ENCODE measurements at places on chromosomes 4 and X. TPM values are rescaled to one million over a fixed set of nuclear protein-coding genes. Genes with fewer than 3 reads are reported as not detected.

DNA sequence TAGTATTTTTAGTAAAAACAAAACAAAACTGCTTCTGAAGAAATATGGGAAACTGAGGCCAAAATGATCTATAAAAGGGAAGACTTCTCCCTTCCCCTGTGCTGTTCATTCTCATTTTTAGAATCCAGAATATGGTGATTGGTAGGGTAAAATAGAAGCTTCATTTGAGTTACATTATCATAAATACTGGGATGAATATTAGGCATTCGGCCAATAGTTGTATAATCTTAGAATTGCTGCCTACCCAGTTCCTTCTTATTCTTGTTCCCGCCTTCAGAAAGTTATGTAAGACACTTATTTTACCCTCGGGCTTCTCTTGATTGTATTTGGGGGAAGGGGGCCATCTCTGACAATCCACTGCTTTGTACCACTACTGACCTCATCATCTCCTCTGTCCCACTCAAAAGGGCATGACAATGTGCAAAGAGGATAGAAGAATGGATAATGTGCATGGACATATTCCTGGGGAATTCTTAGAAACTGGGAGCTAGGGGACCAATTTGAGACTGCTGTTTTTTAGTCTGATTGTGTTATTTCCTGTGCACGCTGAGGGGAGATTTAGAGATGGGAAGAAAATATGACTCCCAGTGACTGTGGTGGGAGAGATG, 588 bp downstream of the ART3 start:
- no peak for DNase-seq
- H3K4me1 ChIP-seq, result no peaks in the 10 kb centered on the region
- no peaks in the 10 kb centered on the region for H3K27me3 ChIP-seq
- H3K4me3 ChIP-seq, result no peak overlapping the region
- H3K27ac ChIP-seq, result no peak overlapping the region
- H3K36me3 ChIP-seq, result no peaks in the 10 kb centered on the region

- no peaks in the 10 kb centered on the region for H3K4me1 ChIP-seq
- H3K27me3 ChIP-seq, result no peaks in the 10 kb centered on the region
- no peak overlapping the region for H3K4me3 ChIP-seq
- no peak for DNase-seq
Observed at GRCh38 chr4:141845901-141846300, 209.5 kb downstream of the IL15 start.

DNA sequence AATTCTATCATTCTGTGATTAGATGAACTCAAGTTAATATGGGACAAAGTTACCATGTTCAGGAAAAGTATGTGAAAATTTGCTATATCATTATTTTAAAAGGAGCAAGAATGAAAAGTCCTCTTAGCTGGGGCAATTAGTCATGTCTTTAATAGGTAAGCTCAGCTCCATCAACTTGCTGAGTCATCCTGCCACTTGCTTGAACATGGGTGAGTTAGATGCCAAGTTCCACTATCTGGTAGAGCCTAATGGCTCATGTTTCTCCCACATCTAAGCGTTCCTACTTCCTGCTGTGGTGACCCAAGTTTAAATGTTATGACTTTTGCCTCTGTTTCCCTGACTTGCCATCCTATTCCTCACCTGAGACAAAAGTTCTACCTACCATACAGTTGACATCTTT, 276.8 kb downstream of the ZNF674 start:
- no peak overlapping the region for H3K27ac ChIP-seq
- no peaks in the 10 kb centered on the region for H3K36me3 ChIP-seq
- no peak for DNase-seq
- no peaks in the 10 kb centered on the region for H3K27me3 ChIP-seq
- no peak overlapping the region for H3K4me3 ChIP-seq

- no peak overlapping the region for H3K27ac ChIP-seq
- H3K27me3 ChIP-seq, result no peaks in the 10 kb centered on the region
- no peaks in the 10 kb centered on the region for H3K36me3 ChIP-seq
Observed at GRCh38 chr4:188296331-188296730, 157.1 kb downstream of the TRIML1 start.

DNA sequence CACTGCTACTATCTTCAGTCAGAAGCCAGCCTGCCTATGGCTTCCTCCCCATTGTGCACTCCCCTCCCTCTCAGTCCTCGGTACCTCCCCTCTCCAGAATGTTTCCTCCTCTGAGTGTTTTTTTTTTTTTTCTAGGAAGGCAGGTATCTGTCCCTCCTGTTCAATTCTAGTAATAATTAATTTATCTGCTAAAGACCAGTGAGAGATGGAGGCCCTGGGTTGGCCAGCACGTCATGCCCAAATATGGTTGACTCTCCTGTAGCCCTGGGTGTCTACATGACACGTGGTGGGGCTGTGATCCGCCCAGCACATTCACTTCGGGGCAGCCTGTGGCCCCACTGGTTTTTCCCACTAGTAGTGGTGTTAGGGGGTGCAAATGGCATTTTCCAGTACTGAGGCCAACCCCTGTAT, 1.8 kb downstream of the FLNA start:
- H3K4me1 ChIP-seq, result peaks cover 37% of the 10 kb centered on the region
- H3K27ac ChIP-seq, result peak overlapping the region; percentile 86
- peak overlapping the region; percentile 66 for H3K4me3 ChIP-seq
- H3K27me3 ChIP-seq, result no peaks in the 10 kb centered on the region

DNA sequence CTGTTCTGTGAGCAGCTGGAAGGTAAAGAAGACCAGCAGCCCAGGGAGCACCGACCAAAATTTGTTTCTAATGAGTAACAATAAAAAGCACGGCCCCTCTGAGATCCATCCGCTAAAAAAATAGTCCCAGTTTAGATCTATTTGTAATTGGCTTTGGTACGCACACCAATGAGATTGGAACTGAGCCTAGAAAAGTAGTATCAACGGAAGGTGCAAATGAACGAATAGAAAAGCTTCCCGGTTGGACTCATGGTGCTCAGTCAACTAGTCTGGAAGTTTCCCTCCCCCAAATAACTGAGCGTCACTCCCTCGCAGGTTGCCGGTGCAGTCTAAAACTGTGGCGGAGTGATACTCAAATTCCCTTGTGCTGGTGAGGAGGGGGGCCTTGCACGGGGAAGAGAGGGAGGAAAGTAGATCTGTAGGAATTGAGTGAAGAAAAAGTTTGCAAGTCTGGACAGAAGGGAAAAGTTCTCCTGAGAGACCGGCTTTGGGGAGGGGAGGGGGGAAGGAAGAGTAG, at the start of gene COL4A5:
COL4A5 (plus strand) TSS at position 413 of the 517 bp plus-strand sequence. CDS start 288 bp downstream, outside the sequence.
- DNase-seq, result peak; percentile 87
- H3K27me3 ChIP-seq, result no peaks in the 10 kb centered on the region
- H3K4me3 ChIP-seq, result peak within 1 kb of the TSS; percentile 50
- no peaks in the 10 kb centered on the region for H3K4me1 ChIP-seq
- peak within 1 kb of the TSS; percentile 54 for H3K27ac ChIP-seq
- H3K36me3 ChIP-seq, result no peaks in the 10 kb centered on the region

DNA sequence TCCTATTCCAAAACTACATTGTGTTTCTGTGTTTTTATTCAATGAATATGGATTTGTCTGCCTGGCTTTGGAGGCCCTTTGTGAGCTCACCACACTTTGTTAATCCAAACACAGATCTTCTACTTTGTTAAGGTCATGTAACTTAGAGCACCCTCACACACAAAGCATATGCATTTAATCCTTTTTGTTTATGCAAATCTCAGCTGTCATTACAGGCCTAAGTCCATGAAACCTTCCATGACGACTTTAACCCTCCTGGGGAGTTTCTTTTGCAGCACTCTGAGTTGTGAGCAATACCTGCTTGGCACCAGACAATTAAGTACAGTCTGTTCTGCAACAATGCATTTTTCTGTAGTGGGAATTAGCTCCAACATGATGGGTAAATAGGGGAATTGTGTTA, 14.9 kb downstream of the CCSER1 start:
- H3K27me3 ChIP-seq, result no peaks in the 10 kb centered on the region
- no peak overlapping the region for H3K27ac ChIP-seq
- H3K36me3 ChIP-seq, result no peaks in the 10 kb centered on the region
- no peak overlapping the region for H3K4me3 ChIP-seq
- no peaks in the 10 kb centered on the region for H3K4me1 ChIP-seq

Gene S100G
- total RNA-seq, result not detected

Gene PNMA6F
- total RNA-seq, result not detected

Gene SSX4
- total RNA-seq, result not detected

Measured in vagina (tissue), 2 donors.